Bone marrow (tissue), 2 donors: ENCODE measurements at places on chromosomes 13 and 19.

DNA sequence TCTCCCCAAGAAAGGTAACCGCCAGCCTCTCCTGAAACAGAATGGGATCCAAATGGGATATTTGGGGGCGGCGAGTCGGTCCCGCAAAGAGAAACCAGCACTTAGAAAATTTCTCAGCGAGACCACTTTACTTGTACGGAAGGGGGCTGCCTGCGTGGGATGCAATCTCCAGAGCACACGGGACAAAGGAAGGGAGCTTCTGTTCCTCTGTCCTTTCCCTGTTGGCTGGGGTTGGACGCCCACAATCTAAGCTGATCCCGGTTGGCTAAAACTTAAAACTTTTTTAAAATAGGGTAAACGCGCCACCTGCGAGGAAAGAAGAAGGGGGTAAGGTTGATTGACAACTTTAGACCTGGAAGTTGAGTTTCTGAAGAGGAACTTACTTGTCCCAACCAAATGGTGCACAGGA is 826 bp upstream of the BSG start:
- DNase-seq: peak; percentile 47

DNA sequence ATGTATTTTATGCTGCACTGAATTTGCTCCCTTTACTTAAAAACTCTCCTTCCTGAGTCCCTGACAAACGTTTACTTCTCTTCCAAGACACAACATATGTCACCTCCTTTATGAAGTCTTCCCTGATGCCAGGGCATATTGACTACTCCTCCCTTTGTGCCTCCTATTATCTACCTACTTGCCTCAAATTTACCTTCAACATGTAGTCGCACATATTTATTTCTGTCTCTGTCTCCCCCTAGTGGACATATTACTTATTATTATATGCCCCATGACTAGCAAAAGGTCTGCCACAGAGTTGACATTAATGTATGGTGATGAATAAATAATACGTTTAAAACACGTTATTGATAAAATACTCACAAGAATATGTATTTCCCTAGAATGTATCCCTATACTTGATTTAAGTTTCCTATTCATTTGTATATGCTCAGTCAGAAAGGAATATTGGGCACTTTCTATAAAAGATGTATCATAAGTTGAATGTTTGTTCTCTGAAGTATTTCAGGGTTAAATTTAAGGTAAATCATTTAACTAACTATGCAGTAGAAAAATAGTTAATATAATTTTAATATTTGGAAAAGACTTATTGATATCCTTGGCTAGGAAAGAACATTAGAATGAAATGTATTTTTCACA is 250.3 kb upstream of the ATXN8OS start:
- DNase-seq: no peak

GRCh38 chr13:104571161-104571892 is 1505.1 kb upstream of the SLC10A2 start:
- no peak for DNase-seq

GRCh38 chr13:66765559-66765958 is 464.6 kb downstream of the PCDH9 start:
- no peak for DNase-seq

DNA sequence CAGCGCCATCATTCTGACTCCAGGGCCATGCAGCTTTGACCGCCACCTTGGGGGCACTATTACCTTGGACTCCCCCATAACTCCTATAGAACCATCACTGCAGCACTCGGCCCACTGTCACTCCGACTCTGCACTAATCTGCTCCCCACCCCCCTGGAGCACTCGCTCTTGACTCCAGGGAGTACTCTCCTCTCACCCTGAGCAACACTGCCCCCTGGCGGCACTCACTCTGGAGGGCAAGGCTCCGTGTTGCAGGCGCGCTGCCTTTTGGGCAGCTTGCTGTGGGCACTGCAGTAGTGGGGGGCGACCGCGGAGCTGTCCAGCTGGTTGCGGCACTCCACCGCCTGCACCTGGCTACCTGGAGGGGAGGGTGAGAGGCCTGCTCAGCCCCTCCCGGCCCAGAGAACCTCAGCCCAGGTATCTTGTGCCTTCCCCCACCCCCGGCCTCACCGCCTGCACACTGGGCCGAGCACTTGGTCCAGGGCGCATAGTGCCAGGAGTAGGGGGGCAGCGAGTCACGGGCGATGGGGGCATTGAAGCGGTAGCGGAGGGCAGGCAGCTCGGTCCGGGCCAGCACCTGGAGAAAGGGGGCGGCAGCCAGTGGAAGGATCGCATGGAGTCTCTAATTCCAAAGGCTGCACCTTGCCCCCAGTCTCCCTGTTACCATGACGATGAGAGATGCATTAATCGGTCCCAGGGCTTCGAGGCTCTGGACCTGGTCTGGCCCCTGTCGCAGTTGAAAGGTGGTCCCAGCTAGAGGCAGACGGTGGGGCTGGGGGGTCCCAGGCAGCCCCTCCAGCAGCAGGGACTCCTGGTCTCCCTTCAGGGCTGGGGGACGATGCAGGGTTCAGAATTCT is 8.9 kb upstream of the MYO1F start:
- peak; percentile 23 for DNase-seq

- no peak for DNase-seq
Measured at GRCh38 chr19:2059422-2060201, 8.6 kb upstream of the MKNK2 start.

GRCh38 chr13:30234619-30235162 is 72.7 kb downstream of the KATNAL1 start:
- no peak for DNase-seq

- peak; percentile 31 for DNase-seq
Measured at GRCh38 chr19:1133471-1133929, 29.7 kb downstream of the GPX4 start.

GRCh38 chr19:57709616-57710015 is 612 bp upstream of the ZNF154 start:
- DNase-seq: no peak

GRCh38 chr13:46531953-46532352 is 21.0 kb upstream of the LRCH1 start:
- peak; percentile 41 for DNase-seq

DNA sequence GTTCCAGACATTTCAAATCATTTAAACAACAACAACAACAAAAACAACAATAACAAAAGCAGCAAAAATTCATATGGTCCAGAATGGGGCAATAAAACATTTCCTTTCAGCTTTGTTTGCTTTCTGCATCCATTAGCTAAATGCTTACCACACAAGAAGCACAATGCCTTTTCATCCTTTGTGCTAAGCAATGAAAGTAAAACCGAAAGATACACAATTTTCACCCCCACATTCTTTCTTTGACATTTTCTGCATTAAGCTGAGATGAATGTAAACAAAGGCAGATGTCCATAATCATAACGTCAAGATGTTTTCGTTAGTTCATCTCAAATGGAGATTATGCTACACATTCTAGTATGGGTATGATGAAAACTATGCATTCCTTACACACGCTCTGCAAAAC is 568.5 kb downstream of the SLITRK6 start:
- no peak for DNase-seq

DNA sequence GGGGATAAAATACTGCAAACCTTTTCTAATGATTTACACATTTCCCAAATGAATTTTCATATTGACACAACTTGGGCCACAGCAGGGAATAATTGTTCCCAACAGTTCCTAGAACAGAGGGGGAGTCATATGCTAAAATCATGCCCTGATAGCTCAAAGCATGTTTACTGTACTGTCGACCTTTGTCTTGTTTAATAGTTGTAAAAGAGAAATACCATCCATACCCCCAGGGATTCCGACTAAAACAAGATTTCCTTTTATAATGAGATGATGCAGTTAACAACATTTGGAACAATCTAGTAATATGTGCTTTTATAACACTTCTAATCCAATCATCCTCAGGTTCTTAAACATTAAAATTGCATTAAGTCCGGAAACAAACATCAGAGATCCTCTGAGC is 759.7 kb downstream of the OLFM4 start:
- no peak for DNase-seq

- DNase-seq: no peak
Measured at GRCh38 chr19:40555978-40556689, 20.5 kb upstream of the SHKBP1 start.

GRCh38 chr13:73059460-73060250 is 850 bp downstream of the KLF5 start:
- no peak for DNase-seq

- no peak for DNase-seq
Measured at GRCh38 chr19:42174958-42175734, 42.3 kb downstream of the DEDD2 start.

DNA sequence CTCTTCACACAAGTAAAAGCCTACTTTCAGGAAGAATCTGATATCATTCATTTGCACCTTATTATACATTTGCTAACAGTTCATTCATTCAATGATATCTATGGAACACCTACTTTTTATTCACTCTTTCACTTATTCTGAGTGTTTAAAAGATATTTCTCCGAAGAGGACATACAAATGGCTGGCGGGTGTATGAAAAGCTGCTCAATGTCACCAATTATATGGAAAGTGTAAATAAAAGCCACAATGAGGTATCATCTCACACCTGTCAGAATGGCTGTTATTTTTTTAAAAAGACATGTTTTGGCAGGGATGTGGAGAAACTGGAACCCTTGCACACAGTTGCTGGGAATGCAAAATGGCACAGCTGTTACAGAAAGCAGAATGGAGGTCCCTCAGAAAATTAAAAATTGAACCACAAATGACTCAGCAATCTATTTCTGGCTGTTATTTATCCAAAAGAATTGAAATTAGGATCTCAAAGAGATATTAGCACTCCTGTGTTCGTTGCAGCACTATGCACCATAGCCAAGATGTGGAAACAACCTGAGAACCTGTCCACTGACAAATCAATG is 127.6 kb upstream of the IRS2 start:
- DNase-seq: no peak

- peak; percentile 48 for DNase-seq
Measured at GRCh38 chr13:41864658-41865057, 96.3 kb downstream of the VWA8 start.

DNA sequence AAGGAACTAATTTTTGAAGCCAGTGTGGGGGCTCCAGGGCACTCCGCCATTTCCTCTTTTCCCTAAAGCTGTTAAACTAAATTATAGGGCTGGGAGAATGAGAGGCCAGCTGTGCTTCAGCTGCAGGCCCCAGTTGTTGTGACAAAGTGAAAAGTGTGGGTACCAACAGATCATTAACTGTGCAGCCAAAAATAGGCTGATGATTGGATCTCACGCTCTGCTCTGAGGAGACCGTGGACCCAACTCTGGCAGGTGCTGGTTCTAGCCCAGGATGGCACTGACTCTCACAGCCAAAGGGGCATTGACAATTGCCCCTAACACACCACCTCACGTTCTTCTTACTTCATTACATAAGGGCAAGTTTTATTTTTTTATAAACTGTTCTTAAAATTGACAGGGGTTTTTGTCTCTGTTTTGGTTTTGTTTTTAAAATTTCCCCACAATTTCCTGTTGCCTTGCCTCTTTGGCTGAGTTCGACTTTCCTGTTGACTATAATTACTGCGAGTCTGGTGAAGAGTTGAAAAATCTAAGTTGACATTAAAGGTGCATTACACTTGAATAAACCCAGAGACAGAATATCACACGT is 391.0 kb downstream of the FGF9 start:
- DNase-seq: no peak

- DNase-seq: no peak
Measured at GRCh38 chr19:42498169-42498757, 30.0 kb downstream of the CEACAM1 start.

GRCh38 chr13:84865783-84866221 is 933.4 kb downstream of the SLITRK6 start:
- DNase-seq: no peak

DNA sequence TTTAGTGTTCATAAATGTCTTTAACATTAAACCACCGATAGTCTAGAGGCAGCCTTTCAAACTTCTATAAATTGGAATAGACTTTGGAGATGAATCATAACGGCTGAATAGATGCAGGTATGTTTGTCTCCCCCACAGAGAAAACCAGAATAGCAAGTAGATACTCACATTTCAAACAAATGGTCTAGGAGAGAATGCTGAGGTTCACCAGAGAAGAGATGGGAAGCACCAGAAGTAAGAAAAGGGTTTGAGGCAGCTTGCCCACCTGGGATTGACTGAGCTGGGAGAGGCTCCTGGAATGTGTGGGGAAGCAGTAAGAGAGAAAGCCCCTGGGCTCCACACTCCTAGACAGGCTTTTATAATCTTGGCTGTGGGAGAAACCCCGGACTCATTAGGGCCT is 6.4 kb downstream of the IGFL3 start:
- no peak for DNase-seq

GRCh38 chr19:39497996-39498797 is 550 bp upstream of the DLL3 start:
- DNase-seq: no peak

DNA sequence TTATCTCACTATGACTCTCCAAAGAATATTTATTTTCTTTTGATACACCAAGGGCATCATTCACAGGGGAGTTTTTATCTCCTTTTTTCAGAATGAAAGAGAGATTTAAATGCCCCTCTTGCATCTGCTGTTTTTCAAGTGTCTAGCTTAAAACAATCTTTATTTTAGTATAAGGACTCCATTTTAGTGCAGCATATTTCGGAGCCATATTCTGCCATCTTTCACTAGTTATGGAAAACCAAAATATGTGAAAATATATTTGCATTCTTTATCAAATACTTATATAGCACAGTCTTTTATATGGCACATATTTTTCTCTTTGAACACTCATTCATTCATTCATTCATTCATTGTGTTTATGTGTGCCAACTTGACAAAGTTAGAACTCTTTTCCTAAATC is 1130.2 kb downstream of the SLITRK5 start:
- no peak for DNase-seq

GRCh38 chr19:3036119-3036976 is 7.3 kb upstream of the TLE2 start:
- DNase-seq: peak; percentile 71

DNA sequence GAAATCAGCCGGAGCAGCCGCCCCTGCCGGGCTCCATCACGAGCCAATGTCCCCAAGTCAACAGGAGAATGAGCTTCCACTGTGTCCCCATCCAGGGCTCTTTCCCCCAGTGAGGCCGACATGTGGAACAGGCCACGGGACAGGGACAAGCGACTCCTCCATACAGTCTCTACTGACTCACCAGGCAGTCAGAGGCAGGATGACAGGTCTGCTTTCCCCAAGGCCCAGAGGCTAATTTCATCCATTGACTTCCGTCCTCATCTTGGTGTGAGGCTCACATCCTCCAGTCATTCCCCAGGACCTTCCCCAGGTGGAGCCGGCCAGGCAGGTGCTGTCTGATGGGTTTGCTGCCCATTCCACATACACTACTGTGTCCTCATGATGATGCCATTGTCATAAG is 3.5 kb downstream of the CEACAM6 start:
- no peak for DNase-seq

DNA sequence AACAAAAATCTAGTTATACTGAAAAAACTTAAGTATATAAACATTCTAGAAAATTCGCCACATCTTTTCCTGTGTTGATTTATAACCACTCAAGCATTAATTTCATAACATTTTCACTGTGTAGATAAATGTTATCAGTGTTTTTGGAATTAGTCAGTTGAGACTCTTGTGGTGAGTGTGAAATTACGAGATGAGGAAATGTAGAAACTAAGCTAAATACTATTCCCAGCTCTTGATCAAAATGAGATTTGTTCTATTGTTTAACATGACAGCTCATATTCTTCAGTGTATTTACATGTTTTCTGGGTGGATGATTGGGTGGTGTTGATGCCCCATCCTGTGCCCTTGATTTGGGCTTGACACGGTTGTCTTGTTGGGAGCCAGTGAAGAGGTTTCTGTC is 406.8 kb downstream of the DACH1 start:
- no peak for DNase-seq
